Central memory CD4-positive, alpha-beta T cell (primary cell): ENCODE measurements at places on chromosomes 5 and 9.

DNA sequence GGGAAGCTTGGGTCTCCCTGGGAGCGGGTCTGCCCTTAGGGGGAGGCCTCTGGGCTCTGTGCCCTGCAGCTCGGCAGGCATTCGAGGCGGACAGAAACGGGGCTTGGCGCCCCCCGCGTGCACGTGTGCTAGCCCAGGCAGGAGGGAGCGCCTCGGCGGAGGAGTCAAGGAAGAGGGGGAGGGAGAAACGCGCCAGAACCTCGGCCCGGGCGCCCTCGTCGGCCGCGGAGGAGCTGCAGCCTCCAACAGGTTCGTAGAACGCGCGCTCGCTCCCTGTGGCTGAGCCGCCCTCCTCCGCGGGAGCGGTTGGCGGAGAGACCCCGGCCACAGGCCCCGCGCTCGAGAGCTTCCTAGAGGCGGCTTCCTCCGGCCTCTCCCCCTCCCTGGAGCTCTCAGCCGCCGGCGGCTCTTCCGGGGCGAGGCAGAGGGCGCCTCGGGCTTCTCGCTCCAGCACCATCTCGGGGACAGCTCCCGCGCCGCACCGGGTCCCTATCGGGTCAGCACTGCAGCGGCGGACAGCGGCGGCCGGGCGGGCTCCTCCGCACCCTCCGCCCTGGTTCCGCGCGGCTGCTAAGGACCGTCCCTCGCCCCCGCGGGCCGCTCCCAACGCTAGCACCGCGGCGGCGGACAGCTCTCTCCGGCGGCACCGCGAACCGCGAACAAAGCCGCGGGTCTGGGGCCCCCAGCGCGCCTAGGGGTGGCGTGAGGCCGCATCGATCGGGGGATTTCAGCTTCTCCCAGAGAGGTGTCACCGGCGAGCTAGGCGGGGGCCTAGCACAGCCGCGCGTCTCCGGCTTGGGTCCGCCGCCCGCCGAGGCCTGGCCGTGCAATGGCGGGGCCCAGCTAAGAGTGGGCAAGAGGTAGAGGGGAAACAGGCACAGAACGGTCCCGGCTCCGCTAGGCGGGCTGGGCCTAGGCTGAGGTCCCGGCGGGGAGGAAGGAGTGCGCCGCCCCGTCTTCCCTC lies 74.6 kb upstream of the CPLX2 start:
- peak; percentile 77 for DNase-seq

GRCh38 chr9:126661521-126662251 lies 48.0 kb downstream of the LMX1B start:
- DNase-seq: no peak

DNA sequence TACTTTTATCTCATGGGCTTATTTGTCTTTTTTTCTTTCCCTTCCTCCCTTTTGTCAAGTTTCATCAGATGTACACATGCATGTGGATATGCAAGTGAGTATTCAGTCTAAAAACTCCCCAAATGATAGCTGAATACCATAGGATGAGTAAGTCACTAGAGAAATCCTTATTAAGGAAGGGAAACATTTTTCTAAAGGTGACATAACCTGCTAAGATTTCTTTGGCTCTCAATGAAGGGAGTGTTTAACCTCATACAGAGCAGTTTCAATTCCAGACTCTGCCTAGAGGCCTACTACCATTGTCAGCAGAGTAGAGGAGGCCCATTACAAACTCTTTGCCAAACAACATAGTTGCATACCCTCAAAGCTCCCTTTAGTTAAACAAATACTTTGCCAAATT lies 192.4 kb downstream of the ARHGEF28 start:
- no peak for DNase-seq

DNA sequence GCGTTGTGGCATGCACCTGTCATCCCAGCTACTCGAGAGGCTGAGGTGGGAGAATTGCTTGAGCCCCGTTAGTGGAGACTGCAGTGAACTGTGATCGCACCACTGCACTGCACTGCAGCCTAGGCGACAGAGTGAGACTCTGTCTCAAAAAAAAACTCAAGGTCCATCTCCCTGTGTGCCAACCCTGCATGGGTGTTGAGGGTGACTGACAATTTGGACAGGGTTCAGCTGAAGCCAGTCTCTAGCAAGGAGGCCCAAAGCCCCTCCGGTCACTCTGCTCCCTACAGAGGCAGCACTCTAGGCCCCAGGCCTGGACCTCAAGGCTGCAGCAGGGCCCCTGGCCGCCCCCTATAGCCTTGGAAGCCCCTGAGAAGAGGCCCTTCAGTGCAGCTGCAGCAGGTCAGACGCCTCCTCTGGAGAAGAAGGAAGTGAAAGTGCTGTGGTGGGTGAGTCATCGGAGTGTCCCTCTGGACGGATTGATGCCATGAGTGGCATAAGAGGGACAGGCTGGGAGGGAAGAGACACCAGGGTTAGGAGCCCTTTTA lies 39.2 kb upstream of the NEK6 start:
- no peak for DNase-seq
